Kidney (tissue), 22 donors: ENCODE measurements at places on chromosomes 11 and 22.

GRCh38 chr22:44752285-44753188, at the start of gene ARHGAP8:
Gene ARHGAP8 (plus strand): TSS chr22:44752575. CDS start chr22:44786528, 33,953 bp downstream.
- H3K27me3 ChIP-seq: no peaks in the 10 kb centered on the region
- H3K4me1 ChIP-seq: peaks cover 21% of the 10 kb centered on the region
- peak; percentile 76 for DNase-seq
- H3K27ac ChIP-seq: peak within 1 kb of the TSS; percentile 71
- H3K4me3 ChIP-seq: peak within 1 kb of the TSS; percentile 44

DNA sequence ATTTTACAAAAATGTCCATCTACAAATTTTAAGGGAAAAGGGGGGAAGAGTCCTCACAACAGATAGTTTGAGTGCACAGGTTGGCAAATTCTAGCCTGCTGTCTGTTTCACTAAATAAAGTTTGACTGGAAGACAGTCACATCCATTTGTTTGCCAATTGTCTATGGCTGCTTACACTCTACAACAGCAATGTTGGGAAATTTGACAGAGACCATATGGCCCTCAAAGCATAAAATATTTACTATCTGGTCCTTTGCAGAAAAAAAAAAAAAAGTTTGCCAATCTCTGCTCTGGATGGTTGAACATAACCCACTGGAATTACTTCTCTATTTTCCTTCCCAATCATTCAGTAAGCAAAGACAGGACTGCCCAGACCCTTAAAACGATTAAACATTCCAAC, 88.2 kb downstream of the FCHSD2 start:
- H3K27me3 ChIP-seq: no peaks in the 10 kb centered on the region
- no peak for DNase-seq
- no peak overlapping the region for H3K4me3 ChIP-seq
- H3K4me1 ChIP-seq: no peaks in the 10 kb centered on the region
- H3K36me3 ChIP-seq: no peaks in the 10 kb centered on the region

DNA sequence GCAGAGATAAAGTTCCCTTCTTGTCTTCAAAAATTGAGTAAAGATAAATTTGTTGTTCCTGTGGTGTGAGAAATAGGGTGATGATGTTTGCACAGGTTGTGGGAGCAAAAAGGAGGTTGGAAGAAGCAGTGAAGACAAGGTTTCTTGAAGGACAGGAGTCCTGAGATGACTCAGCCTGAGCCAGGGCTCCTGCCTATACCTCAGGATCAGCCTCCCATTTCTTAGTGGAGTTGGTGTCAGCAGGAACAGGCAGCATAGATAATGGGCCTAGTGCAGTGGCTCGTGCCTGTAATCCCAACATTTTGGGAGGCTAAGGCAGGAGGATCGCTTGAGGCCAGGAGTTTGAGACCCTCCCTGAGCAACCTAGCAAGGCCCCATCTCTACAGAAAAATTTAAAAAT, 28.7 kb downstream of the EIF4G2 start:
- H3K4me3 ChIP-seq: no peak overlapping the region
- H3K4me1 ChIP-seq: no peaks in the 10 kb centered on the region
- DNase-seq: no peak

DNA sequence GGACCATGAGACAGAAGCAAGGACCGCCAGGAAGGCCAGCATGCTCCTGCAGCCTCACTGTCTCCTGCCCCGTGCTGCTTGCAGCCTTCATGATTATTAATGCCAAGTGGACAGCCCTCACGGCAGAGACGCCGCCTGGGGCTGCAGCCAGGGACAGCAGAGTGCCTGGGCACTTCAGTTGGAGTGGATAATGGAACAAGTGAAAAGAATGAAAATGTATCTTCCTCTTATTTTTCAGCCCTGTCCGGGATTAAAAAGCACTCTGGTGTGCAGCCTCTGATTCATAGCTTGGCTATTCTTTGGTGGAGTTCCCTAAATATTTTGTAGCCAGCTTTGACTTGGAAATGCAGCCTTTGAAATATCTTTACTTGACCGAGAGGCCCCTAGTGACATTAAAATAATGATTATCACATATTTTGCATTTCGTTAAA, 1404.2 kb downstream of the BRD1 start:
- no peaks in the 10 kb centered on the region for H3K36me3 ChIP-seq
- no peaks in the 10 kb centered on the region for H3K27me3 ChIP-seq
- DNase-seq: no peak
- no peaks in the 10 kb centered on the region for H3K4me1 ChIP-seq
- H3K4me3 ChIP-seq: no peak overlapping the region

- no peaks in the 10 kb centered on the region for H3K4me1 ChIP-seq
- H3K4me3 ChIP-seq: no peak overlapping the region
- no peak overlapping the region for H3K27ac ChIP-seq
- DNase-seq: no peak
- no peaks in the 10 kb centered on the region for H3K27me3 ChIP-seq
Observed at GRCh38 chr11:82992223-82992622, 79.5 kb downstream of the RAB30 start.

GRCh38 chr11:117419482-117420142, 92.0 kb downstream of the CEP164 start:
- peak; percentile 26 for DNase-seq
- no peaks in the 10 kb centered on the region for H3K27me3 ChIP-seq
- no peak overlapping the region for H3K27ac ChIP-seq
- H3K36me3 ChIP-seq: no peaks in the 10 kb centered on the region
- no peaks in the 10 kb centered on the region for H3K4me1 ChIP-seq

DNA sequence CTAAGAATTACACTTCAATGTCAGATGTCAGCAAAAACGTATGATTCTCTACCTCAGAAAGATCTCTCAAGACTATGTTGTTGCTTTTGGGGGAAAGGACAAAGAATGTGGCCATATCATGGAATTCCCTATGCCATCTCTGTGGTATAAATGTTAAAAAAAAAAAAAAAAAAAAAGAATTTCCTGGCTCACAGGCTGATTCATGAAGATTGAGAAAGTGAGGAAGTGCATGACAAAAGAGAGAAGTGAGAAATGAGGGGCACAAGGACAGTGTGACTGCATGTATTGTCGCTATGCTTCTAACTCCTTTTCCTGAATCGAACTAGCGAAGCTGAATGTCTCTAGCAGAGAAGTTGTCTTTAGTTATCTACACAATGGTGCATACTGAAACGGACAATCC, 80.6 kb upstream of the CARD18 start:
- H3K36me3 ChIP-seq: no peaks in the 10 kb centered on the region
- no peaks in the 10 kb centered on the region for H3K27me3 ChIP-seq
- no peak overlapping the region for H3K27ac ChIP-seq
- H3K4me1 ChIP-seq: no peaks in the 10 kb centered on the region
- no peak overlapping the region for H3K4me3 ChIP-seq

DNA sequence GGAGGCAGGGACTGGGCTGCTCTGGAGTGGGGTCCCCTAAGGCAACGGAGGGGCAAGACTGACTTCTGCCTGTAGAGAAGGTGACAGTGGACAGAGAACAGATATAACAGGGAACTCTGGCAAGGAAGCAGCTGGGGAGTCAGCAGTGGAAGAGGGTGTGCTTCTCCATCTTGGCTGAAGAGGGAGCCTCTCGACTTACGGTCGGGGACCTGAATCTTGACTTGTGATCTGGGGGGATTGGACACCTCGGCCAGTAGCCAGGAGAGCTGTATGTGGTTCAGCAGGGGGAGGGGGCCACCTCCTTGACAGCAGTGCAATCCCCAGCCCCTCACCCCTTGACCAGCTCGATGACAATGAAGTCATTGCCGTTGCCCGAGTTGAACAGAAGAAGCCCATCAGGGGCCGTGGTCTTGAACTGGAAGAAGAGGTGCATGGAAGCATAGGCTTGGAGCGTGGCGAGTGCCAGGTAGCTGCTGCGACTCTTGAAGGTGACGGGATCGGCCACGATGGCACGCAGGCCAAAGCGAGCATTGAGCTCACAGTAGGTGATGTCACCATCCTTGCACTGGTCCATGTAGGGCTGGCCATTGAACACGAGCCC, 60.0 kb downstream of the SLC22A12 start:
- H3K27me3 ChIP-seq: no peaks in the 10 kb centered on the region
- no peaks in the 10 kb centered on the region for H3K4me1 ChIP-seq
- no peaks in the 10 kb centered on the region for H3K36me3 ChIP-seq
- no peak overlapping the region for H3K27ac ChIP-seq
- DNase-seq: peak; percentile 44

GRCh38 chr11:110434952-110435779, 5.4 kb downstream of the FDX1 start:
- no peak for DNase-seq
- H3K4me1 ChIP-seq: peaks cover 10% of the 10 kb centered on the region
- H3K36me3 ChIP-seq: no peaks in the 10 kb centered on the region
- H3K4me3 ChIP-seq: no peak overlapping the region
- no peak overlapping the region for H3K27ac ChIP-seq
- H3K27me3 ChIP-seq: no peaks in the 10 kb centered on the region
